A549 treated with RU486 at 1 μM for 4 hours (cell line): ENCODE measurements at places on chromosomes 4 and X. TPM values are rescaled to one million over a fixed set of nuclear protein-coding genes. Genes with fewer than 3 reads are reported as not detected.

Gene DGKK
- total RNA-seq = 0.02 TPM in 1 of 5 replicates, not detected in the others

Gene SPANXN4
- total RNA-seq = not detected in 5 replicates

Gene HMX1
- total RNA-seq = 0.14 to 0.17 TPM (median 0.16 TPM) in 4 of 5 replicates, not detected in the other

Gene ADGRG4
- total RNA-seq = not detected in 5 replicates

Gene AFP
- total RNA-seq = 1.7 to 13.1 TPM (median 2.3 TPM) in 5 replicates

Gene TBC1D19
- 0.80 to 4.4 TPM (median 4.0 TPM) in 5 replicates for total RNA-seq

Gene LDB2
- not detected in 5 replicates for total RNA-seq

Gene SLC34A2
- 0.05 TPM in 3 of 5 replicates, not detected in the others for total RNA-seq

Gene ARMCX5
- 10.3 to 13.6 TPM (median 11.2 TPM) in 5 replicates for total RNA-seq

Gene UGT8
- total RNA-seq = 0.13 to 0.25 TPM (median 0.17 TPM) in 5 replicates

Gene CYBB
- total RNA-seq = 0.03 to 0.10 TPM in 2 of 5 replicates, not detected in the others

Gene TMEM185A
- 27.3 to 32.0 TPM (median 29.9 TPM) in 5 replicates for total RNA-seq

Gene DIPK2B
- not detected in 5 replicates for total RNA-seq

Gene BRS3
- not detected in 5 replicates for total RNA-seq

Gene MND1
- 10.6 to 19.7 TPM (median 13.5 TPM) in 5 replicates for total RNA-seq

Gene NEIL3
- 8.2 to 14.4 TPM (median 11.9 TPM) in 5 replicates for total RNA-seq

Gene GAGE12E
- not detected in 5 replicates for total RNA-seq

Gene NXF3
- total RNA-seq = not detected in 5 replicates

Gene TRIML2
- 58.0 to 89.4 TPM (median 61.4 TPM) in 5 replicates for total RNA-seq

Gene MMAA
- 1.0 to 2.8 TPM (median 1.9 TPM) in 5 replicates for total RNA-seq

Gene IL15
- 5.3 to 11.9 TPM (median 11.3 TPM) in 5 replicates for total RNA-seq
